ENCODE measurements at places on chromosomes 4 and X.

DNA sequence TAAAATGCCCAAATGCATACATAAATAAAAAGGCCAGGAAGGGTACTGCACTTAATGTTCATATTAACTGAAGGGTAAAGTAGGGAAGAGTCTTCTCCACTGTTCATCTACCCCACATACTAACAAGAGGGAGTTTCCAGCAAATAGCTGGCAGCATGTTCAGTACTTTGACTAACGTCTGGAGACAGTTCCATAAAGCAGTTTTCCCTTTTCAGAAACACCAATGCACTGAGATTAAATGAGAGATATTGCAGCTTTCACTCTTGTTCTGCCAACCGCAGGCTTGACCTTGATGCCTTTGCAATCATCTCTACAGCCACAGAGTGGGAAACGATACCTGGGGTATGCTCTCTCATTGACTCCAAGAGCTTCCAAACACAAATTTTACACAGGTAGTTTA is 2123.1 kb upstream of the TENM3 start:
- no peak for DNase-seq

DNA sequence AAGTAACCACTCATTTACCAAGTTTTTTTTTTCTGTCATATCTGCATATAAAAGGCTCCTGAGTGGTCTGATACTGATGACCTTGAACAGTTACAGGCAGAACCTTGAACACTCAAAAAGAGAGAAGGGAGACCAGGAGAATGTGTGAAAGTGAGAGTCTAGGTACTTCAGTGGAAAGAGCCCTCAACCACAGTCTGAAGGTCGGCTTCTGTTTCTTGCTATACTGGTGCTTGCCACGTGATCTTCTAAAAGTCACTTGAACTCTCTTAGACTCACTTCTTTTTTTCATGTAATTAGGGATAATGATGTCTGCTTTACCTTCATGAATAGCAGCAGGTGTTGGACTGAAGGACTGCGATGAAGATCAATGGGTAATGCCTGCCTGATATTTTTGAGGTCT is 22.8 kb downstream of the GABRB1 start:
- DNase-seq, result no peak

GRCh38 chrX:114766541-114766940 is 182.7 kb downstream of the HTR2C start:
- DNase-seq, result no peak

DNA sequence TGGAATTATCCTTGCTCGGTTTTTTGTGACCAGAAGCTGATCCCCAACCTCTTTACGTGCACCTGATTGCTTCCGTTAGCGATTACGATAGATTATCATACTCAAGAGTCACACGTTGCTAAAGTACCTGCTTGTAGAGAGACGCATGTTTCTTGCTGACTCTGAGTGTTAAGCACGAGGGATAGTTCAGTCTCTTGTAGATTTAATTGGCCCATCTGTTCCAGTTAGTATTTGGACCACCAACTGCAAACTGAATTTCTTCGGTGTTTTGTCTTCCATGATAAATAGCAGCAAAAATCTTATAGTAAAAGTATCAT is 516 bp upstream of the COX18 start:
- no peak for DNase-seq

- DNase-seq, result no peak
Observed at GRCh38 chr4:16764622-16765021, 133.8 kb downstream of the LDB2 start.

GRCh38 chr4:89021684-89022083 is 35.3 kb downstream of the FAM13A start:
- DNase-seq, result no peak

- no peak for DNase-seq
Observed at GRCh38 chr4:61837395-61837794, 637.3 kb downstream of the ADGRL3 start.

DNA sequence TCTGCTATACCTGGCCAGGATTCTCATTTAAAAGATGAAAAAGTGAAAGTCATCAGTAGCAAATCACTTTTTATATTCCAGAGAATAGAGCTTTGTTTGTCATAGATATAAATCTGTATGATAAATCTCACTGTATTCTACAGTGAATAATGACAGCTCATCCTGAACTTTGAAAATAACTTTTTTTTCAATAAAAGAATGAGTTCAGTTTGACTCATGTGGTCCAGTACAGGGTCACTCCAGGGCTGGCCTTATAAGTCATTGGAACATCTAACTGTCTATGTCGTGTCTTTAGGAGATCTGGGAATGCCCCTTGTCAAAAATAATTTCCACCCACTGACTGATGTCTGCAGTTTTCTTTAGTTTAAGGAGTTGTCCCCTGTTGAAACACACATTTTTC is 18.5 kb upstream of the CXCL8 start:
- DNase-seq, result no peak

DNA sequence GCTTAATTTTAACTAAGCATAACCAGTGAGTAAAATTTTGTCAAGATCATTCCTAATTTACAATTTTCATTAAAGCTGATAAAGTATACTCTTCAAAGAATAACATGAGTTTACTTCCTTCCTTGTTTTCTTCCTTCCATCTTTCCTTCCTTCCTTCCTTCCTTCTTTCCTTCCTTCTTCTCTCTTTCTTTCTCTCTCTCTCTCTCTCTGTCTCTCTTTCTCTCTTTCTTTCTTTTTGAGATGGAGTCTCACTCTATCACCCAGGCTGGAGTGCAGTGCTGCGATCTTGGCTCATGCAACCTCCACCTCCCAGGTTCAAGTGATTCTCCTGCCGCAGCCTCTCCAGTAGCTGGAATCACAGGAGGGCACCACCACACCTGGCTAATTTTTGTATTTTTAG is 42.7 kb upstream of the PTPN13 start:
- DNase-seq, result no peak

GRCh38 chr4:31662951-31663350 is 942.8 kb downstream of the PCDH7 start:
- DNase-seq, result no peak

- DNase-seq, result no peak
Observed at GRCh38 chr4:123562994-123563750, 166.6 kb downstream of the SPRY1 start.

GRCh38 chr4:182306792-182307507 is 63.7 kb downstream of the TENM3 start:
- DNase-seq, result no peak

- no peak for DNase-seq
Observed at GRCh38 chr4:81485310-81485980, 13.7 kb upstream of the RASGEF1B start.

- DNase-seq, result no peak
Observed at GRCh38 chrX:65696613-65697012, 29.2 kb downstream of the MSN start.

- DNase-seq, result no peak
Observed at GRCh38 chr4:40649321-40649720, 19.7 kb upstream of the RBM47 start.

DNA sequence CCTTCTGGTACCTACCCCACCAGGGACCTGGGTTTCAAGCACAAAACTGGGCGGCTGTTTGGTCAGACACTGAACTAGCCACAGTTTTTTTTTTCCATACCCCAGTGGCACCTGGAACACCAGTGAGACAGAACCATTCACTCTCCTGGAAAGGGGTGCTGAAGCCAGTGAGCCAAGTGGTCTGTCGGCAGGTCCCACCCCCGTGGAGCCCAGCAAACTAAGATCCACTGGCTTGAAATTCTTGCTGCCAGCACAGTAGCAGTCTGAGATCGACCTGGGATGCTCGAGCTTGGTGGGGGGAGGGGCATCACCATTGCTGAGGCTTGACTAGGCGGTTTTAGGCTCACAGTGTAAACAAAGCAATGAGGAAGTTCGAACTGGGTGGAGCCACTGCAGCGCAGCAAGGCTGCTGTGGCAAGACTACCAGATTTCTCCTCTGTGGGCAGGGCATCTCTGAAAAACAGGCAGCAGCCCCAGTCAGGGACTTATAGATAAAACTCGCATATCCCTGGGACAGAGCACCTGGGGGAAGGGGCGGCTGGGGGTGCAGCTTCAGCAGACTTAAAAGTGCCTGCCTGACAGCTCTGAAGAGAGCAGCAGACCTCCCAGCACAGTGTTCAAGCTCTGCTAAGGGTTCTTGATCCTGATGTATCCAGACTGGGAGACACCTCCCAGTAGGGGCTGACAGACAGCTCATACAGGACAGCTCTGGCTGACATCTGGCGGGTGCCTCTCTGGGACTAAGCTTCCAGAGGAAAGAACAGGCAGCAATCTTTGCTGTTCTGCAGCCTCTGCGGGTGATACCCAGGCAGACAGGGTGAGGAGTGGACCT is 223.0 kb downstream of the COX18 start:
- no peak for DNase-seq

DNA sequence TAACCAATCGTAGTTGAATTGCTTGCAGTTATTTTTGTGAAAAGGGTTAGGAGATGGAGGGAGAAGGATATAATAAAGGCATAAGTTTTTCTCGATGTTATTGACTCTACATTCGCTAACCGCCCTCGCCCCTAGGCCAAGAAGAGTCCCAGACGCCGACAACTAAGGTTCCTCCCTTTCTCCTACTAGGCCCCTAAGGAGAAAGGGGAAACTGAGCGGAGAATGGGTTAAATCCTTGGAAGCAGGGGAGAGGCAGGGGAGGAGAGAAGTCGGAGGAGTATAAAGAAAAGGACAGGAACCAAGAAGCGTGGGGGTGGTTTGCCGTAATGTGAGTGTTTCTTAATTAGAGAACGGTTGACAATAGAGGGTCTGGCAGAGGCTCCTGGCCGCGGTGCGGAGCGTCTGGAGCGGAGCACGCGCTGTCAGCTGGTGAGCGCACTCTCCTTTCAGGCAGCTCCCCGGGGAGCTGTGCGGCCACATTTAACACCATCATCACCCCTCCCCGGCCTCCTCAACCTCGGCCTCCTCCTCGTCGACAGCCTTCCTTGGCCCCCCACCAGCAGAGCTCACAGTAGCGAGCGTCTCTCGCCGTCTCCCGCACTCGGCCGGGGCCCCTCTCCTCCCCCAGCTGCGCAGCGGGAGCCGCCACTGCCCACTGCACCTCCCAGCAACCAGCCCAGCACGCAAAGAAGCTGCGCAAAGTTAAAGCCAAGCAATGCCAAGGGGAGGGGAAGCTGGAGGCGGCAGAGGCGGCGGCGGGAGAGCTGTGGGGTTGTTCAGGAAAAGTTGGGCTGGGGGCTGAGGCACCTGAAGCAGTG is 5.9 kb downstream of the ATOH1 start:
- DNase-seq, result no peak

DNA sequence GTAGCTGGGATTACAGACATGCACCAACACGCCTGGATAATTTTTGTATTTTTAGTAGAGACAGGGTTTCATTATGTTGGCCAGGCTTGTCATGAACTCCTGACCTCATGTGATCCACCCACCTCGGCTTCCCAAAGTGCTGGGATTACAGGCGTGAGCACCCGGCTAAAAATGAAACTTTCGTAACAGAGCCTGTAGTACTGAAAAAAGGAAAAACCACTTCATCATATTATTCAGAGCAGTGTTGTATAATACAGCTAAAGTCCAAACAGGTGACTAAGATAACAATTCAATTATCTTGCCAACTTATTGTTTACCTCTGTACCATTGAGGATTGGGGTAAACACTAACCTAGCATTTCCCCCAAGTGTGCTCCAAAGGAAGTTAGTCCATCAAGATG is 43.9 kb upstream of the HPRT1 start:
- no peak for DNase-seq

GRCh38 chrX:10326578-10326977 is 169.8 kb downstream of the CLCN4 start:
- no peak for DNase-seq

GRCh38 chrX:86171366-86171765 is 23.1 kb downstream of the DACH2 start:
- DNase-seq, result no peak

DNA sequence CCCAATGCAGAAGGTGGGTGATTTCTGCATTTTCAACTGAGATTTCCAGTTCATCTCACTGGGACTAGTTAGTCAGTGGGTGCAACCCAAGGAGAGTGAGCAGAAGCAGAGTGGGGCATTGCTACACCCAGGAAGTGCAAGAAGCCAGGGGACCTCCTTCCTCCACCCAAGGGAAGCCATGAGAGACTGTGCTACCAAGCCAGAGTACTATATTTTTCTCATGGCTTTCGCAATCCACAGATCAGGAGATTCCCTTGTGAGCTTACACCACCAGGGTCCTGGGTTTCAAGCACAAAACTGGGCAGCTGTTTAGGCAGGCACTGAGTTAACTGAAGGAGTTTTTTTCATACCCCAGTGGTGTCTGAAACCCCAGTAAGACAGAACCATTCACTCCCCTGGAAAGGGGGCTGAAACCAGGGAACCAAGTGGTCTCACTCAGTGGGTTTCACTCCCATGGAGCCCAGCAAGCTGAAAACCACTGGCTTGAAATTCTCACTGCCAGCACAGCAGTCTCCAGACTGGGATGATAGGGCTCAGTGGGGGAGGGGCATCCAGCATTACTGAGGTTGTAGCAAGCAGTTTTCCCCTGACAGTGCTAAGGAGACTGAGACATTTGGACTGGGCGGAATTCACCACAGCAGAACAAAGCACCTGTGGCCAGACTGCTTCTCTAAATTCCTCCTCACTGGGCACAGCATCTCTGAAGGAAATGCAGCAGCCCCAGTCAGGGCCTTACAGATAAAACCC is 903.4 kb downstream of the TECRL start:
- DNase-seq, result no peak

- DNase-seq, result no peak
Observed at GRCh38 chrX:11334165-11334564, 41.0 kb downstream of the AMELX start.

DNA sequence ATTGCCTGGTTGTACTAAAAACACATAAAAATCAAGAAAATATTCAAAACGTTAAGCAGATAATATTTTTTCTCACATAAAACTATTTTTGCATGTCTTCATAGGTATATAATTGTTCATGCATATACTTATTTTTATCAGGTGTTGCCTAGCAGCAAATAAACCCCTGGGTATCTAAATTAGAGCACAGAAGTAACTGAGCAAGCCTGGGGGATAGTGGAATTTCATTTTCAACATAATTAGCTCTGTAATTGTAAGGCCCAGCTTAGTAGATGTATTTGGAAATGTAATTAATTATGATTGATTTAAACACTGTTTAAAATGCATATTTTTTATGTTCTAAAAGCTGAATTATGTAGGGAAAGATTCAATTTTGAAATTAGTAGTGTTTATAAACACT is 82.9 kb downstream of the ANKRD50 start:
- DNase-seq, result no peak

DNA sequence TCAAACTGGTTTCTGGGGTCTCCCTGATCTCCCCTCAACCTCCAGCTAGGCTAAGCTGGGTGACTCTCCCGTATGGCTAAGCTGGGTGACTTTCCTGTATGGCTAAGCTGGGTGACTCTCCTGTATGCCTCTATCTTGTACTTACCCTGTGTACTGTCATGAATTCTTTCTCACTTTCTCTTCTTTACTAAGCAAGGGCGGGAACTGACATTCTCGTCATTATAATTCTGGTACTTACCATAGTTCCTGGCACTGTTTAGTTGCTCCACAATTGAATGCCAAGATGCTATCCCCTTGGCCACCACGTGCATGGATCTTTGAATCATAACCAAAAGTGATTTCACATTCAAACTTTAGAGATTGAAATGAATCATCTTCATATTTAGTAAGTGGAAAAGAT is 8.8 kb downstream of the INTU start:
- DNase-seq, result no peak

DNA sequence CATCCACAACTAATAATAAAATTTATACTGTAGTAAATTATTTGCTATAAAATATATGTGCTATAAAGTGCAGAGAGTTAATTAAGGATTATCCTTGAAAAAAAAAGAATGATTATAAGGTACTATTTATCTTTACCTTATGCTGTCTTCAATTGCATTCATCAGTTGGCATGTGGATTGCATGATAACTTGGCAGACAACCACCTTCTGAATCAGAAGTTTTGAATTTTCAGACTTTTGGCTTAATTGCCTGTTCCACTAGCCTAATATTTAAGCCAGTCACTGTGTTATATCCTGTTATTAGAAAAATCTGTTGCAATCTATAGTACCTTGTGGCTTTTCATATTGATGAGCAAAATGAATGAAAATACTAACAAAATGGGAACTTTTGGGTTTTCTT is 1040.3 kb upstream of the PCDH10 start:
- DNase-seq, result no peak
